ENCODE measurements at places on chromosomes 2 and 18. TPM values are rescaled to one million over a fixed set of nuclear protein-coding genes. Genes with fewer than 3 reads are reported as not detected.

The MC2R gene
- total RNA-seq = not detected

The PSTPIP2 gene
- 8.1 TPM for total RNA-seq

The STK17B gene
- 39.8 TPM for total RNA-seq

The DCC gene
- total RNA-seq = 0.84 TPM

The CTAGE1 gene
- total RNA-seq = not detected

The DYNAP gene
- total RNA-seq = not detected

The C2orf72 gene
- 0.20 TPM for total RNA-seq
